ENCODE measurements at places on chromosomes 3 and 15.

- DNase-seq = no peak
Observed at GRCh38 chr15:85492406-85492805, 112.0 kb downstream of the AKAP13 start.

DNA sequence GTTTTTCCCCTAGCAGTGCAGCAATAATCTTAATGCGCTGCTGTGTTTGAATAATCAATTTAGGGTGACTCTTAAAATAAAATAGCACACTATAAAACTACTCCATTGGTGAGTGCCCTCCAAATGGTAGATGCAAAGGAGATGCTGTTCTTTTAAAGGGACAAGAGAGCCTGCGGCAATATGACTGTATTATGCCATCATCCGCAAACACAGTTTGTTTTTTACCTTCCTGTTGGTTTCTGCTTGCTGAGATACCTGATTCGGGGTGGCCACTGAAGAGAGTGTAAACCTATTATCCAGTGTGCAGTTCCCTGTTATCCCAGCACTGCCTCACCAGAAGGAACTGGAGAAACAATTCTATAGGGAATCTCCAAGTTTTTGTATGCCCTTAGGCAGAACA lies 523.1 kb upstream of the TGFBR2 start:
- DNase-seq = no peak

- peak; percentile 40 for DNase-seq
Observed at GRCh38 chr3:54046641-54047214, 75.6 kb upstream of the CACNA2D3 start.

DNA sequence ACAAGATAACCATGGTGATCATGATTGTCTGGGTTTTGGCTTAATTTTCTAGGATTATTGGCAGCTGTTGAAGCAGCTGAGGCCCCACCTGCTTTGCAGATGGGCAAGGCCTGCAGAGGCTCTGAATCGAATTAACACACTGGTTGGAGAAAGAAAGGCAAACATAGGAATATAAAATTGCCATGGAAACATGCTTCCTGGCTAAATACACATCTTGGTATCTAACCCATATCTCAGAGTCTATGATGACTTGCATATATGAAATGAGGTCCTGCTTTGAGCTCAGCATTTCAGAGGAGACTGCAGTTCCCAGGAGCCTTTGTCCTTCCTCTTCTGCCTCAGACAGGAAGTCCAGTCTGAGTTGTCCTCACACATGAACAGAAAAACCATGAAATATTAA lies 24.3 kb upstream of the SV2B start:
- DNase-seq = no peak

- DNase-seq = no peak
Observed at GRCh38 chr3:33860373-33861050, 62.1 kb downstream of the PDCD6IP start.

DNA sequence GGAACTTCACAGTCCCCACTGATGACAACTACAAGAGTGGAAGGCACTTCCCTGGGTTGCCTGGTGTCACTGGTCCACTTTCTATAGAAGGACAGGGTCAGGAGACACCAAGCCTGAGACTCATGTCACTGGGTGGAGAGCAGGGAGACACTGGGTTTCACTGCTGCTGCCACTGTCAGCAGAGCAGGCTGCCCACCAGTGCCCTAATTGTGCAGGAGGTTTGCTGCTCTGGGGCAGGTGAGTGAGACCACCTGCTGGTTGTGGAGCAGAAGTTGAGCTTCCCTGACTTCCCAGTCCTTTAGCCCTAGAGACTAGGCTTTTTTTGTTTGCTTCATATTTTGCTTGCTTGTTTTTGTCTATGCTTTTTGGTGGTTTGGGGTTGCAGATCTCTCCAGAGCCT lies 528.4 kb upstream of the RGMA start:
- DNase-seq = no peak

GRCh38 chr15:87522997-87523396 lies 733.5 kb downstream of the NTRK3 start:
- no peak for DNase-seq

- peak; percentile 89 for DNase-seq
Observed at GRCh38 chr3:13019243-13020095, 53.8 kb downstream of the IQSEC1 start.

DNA sequence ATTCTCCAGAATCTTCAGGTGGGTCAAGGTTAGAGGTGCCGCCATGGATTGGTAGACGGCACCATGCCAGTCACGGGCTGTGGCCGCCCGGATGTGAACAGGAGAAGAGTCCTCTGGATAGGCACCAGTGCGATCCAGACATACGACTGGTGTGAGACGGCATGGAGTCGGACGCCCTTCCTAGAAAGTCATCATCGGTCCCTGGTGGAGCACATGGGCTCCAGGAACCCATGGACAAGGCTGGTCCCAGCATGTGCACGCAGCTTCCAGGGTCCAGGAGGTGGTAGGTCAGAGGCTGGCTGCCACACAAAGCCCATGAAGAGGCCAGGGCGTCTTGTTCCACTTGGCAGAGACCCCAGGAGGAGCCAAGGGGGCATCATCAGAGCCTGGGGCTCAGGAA lies 276.1 kb upstream of the LRRC3B start:
- no peak for DNase-seq

GRCh38 chr3:36124118-36124796 lies 256.0 kb upstream of the STAC start:
- peak; percentile 64 for DNase-seq

DNA sequence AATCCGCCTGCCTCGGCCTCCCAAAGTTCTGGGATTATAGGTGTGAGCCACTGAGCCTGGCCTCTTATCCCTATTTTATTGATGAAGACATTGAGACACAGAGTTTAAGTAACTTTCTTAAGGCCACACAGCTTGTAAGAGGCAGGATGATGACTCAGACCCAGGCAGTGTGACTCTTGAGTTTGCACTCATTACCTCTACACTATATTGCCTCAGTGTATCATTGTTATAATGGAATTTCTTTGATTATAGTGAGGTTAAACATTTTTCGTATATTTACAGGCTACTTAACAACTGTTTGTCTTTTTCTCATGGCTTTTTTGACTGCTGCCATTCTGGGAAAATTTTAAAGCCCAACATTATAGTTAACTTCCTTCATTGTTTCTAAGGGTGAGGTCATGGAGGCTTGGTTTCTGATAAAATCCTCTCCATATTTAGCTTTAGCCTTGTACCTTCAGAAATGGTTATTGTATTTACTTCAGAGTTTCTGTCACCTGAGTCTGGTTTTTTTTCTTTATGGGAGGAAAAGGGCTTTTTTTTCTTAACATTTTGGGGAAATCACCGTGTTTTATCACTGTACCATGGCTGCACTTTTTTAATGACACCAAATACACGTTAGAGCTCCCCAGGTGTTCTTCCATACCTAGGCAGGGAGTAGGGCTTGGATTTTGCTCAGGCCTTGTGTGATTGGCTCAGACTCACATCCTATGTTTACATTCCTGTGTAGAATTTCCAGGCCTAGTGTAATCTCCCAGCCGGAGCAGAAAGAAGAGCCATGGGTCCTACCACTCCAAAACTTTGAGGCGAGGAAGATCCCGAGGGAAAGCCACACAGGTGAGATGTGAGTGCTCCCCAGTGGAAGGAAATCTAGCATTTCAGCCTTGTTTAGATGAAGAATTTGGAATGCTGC lies 6.3 kb downstream of the ZNF774 start:
- DNase-seq = peak; percentile 28

DNA sequence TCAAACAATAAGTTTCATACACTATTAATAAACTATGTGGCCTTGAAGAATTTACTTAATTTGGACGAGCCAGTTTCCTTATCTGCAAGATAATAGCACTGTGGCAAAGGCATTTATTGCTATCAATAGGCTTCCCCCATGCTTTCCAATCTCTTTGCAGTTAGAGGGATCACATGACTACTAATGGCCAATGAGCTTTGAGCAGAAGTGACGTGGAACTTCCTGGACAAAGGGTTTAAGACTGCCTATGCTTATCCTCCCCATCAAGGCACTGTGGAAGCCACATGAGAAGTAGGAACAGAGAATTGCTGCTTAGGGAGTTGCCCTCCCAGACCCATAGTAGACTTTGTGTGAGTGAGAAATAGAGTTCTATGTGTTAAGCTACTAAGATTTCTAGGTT lies 16.7 kb upstream of the ZMAT3 start:
- DNase-seq = no peak

DNA sequence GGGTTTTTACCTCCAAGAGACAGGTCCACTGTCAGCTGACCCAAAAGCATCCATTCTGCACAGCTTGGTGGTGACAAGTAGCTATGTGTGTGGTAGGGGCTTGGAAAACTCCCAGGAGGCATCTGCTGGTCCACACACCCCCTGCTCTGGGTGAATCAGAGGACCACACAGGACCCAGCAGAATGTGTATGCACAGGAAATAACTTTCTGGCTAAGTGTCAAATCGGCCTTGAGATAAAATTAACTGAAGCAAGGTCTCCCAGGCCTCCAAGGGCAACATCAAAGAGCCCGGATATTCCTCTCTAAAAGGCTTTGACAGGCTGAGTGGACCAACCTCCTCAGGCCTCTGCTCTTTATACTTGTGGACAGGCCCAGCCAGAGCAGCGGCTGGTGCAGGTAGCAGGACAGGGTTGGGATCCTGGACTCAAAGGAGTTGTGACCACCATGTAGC lies 66.5 kb downstream of the CTNNB1 start:
- DNase-seq = peak; percentile 80

GRCh38 chr3:134134698-134135415 lies 105.1 kb upstream of the SLCO2A1 start:
- no peak for DNase-seq

DNA sequence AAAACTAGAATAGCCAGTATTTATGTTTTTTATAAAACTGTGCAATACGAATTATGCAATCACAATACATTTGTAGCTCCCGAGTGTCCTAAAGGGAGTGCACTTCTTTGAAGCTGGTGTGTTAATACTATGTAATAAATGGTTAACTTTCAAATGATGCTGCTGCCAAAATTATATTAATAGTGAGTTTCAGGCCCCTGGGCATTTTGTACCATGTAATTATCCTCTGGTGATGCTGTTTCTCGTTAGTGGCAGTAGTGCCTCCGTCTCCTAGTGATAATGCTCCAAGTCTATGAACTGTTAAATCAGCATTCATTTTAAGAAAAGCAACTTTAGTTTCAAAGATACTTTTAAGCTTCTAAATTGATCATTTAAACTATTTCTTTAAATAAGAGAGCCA lies 132.7 kb upstream of the BHLHE40 start:
- DNase-seq = no peak

DNA sequence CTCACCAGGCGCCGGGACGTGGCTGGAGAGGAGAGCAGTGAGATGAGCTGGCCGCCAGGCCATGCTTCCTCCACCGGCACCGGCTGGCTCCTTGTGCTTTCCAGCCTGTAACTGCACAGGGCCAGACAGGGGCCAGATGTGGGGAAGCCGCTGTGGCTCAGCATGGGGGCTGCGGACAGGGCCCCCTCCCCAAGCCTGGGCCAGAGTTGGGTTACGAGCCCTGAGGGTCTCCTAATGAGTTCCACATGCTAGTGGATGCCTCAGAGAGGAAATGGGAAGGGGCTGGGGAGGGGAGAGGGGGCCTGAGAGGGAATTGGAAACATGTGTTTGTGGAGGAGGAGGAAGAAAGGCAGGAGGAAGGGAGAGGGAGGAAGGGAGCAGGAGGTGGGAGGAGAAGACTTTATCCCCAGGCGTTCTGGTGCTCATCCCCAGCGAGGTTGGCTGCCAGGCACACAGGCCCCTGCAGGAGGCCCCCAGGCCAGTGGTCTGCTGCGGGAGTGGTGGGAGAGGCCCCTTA lies 11.7 kb upstream of the DUSP7 start:
- DNase-seq = no peak

DNA sequence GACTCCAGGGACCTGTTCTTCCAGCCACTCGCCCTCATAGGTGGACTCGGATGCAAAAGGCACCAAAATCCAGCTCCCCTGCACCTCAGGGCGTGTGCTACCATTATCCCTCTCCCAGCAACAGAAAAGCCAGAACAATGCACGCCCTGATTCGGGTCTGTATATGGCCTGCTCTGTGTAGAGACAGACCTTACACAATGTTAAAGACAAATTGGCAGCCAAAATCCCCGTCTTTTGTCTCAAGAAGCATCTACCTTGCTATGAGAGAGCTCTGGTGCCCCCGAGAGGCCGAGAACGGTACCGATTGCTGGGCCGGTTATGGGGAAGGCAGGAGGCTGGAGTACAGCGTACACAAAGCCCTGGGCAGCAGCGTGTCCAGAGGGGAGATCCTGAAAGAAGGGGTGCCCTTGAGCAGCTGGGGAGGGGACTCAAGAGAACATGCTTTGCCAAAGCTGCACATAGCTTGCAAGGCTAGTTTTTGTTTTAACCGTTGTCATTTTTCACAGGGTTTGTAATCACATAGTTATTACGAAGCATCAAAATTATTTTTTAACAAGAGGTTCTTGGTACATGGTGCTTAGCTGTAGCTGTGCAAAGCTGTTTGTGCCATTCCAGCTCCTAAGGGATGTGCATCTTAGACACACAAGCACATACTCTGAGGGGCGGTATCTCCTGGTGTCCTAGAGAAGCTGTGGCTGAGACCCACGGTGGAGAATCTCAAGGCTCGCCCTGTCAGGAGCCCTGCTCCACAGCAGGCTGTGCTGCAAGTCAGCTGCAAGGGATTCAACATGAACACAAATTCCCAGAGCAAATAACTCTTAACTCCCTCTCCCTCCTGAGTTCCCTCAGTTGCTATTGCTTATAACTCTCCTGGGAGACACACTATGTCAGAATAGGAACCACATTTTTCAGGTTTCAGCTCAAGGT lies 461.5 kb upstream of the PPP2R3A start:
- DNase-seq = peak; percentile 65

- DNase-seq = no peak
Observed at GRCh38 chr15:29969562-29970401, 113.0 kb upstream of the GOLGA8J start.

- no peak for DNase-seq
Observed at GRCh38 chr3:12369598-12369997, 80.7 kb downstream of the PPARG start.

- no peak for DNase-seq
Observed at GRCh38 chr3:99570061-99570460, 68.3 kb upstream of the COL8A1 start.

- no peak for DNase-seq
Observed at GRCh38 chr3:66267031-66267430, 46.2 kb downstream of the SLC25A26 start.

DNA sequence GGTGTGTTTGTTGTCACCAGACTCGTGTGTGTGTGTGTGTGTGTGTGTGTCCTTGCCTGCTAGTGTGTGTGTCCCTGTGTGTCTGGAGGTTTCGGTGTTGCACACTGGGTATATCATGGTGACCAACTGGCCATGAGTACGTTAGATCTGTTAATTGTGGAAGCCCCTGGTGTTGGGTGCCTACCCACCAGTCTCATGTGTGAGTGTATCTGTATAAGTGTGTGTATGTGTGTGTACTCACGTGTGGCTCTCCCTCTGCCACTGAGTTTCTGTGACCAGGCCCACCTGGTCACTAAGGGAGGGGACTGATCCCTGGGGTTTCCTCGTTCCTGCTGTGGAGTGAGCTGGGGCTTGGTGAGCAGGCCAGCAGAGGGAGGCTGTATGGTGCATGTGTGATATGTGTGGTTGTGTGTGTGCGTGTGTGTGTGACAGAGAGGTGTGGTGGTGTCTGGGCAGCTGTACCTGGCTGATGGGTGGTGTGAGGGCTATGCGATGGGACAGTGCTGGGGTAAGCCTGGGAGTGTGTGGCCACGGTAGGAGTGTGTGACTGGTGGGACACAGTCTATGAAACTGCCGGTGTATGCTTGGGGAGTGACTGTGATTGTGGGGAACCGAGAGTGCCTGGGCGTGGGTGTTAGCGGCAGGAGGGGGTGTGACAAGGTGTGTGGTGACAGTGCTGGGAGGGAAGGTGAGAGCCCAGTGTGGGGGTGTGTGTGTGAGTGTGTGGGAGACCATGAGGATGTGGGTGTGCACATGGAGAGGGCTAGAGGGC lies 1.8 kb downstream of the PRKCD start:
- no peak for DNase-seq

GRCh38 chr3:65347166-65347565 lies 659.4 kb upstream of the ADAMTS9 start:
- DNase-seq = no peak

- DNase-seq = no peak
Observed at GRCh38 chr3:126964261-126964660, 18.7 kb upstream of the PLXNA1 start.

Data from urothelium cell line (cell line).